ENCODE measurements at places on chromosomes 11 and 22.

- DNase-seq = no peak
Measured at GRCh38 chr11:110522471-110522870, 92.7 kb downstream of the FDX1 start.

DNA sequence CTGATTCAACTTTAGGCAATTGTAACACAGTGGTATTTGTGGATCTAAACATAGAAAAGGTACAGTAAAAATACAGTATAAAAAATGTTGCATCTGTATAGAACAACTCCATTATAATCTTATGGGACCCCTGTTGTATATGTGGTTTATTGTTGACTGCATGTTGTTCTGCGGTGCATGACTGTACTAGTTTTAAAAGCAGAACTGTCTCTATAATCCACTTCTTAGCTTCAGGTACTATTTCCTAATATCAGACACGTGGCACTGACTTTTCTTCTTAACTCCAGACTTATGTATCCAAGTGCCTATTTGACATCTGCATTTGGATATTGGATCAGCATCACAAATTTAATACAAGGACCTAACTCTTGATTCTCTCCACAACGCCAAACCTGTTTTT, 41.1 kb downstream of the PACS1 start:
- no peak for DNase-seq

DNA sequence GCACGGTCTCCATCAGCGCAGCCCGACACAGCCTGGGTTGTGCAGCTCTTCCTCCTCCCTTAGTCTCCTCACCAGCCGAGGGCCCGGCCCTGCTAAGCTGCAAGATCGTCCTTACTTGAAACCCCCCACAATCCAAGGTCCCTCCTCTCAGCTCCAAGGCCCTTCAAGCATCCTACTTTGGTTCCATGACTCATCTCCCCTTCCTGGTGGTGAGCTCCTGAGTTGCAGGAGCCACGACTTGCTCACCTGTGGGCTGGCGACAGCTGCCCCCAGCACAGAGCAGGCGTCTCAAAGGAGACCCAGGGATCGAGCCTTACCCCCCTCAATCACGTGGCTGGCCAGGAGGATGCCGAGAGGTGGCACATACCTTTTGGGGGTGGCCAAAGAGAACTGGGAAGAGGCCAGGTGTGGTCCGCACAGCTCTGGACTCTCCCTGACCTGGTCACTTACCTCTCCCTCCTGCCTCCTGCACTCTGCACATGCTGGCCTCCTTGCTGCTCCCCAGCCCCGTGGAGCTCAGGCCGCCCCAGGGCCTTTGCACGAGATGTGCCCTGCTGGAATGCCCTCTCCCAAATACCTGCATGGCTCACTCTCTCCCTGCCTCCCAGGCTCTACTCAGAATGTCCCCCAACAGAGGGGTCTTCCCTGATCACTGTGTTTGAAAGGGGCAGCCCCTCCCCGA, 35.2 kb upstream of the FADD start:
- no peak for DNase-seq

- no peak for DNase-seq
Measured at GRCh38 chr11:121293288-121293594, 670 bp downstream of the SC5D start.

GRCh38 chr11:131002145-131002544, 85.9 kb upstream of the SNX19 start:
- no peak for DNase-seq

DNA sequence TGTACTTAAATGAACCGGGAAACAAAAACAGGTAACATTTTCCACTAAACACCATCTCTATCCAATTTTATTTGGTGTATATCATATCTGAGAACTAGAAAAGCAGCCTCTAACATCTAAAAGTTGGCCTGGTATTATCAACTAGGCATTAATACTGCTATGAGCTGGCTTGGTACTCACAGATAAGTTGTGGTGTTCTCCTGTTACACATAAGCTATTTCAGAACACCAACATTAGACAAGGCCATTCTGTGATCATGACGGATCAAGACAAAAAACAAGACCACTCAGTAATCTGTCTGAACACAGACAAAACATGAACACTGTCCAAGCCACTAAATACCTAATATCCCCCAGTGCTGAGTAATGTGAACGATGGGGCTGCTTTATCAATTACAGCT, 11.9 kb downstream of the RIC3 start:
- DNase-seq = no peak

GRCh38 chr11:369336-370018, at the start of gene B4GALNT4:
B4GALNT4 (plus strand) TSS chr11:369499; CDS start chr11:369804, 305 bp downstream.
- DNase-seq = no peak

- no peak for DNase-seq
Measured at GRCh38 chr22:47808886-47809620, 1046.6 kb downstream of the TBC1D22A start.

DNA sequence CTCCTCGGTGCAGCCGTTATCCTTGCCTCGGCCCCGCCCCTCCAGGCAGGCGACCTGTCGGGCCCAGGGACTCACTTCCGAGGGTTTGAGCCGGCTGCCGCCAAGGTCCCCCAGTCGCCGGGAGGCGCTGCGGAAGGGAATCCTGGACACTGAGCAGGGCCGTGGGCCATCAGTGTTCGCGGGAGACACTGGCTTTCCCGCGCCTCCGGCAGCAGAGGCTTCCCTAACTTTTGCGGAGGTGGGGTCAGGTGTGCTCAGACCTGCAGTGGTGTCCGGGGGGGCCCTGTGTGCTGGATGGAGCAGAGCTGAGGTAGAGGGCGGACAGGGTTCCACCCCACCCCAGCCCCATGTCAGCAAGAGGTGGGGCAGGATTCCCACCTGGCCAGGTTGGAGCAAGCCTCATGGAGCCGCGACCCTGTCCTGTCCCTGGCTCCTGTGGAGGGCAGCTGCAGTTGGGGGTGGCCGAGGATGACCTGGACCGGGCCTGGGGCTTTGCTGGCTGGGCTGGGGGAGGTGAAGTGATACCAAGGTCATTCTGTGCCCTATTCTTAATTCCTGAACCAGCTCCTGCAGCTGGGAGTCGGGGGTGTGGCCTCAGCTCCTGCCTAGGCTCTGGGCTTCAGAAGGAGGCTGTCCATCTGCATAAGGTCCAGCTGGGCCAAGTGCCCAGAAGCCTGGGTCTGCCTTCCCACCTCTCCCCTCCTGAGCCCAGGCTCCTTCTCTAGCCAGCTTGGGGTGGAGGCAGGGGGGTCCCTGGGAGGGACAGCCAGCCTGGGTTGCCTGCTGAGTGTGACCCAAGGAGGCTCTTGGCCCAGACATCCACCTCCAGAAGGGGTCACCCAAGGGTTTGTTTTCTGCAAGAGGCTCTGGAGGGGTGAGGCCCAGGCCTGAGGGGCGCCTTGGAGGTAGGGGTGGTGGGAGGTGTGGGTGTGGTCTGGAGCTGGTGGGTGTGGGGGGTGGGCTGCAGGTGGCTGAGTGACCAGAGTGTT, 8.4 kb downstream of the TSPAN4 start:
- DNase-seq = no peak

- DNase-seq = no peak
Measured at GRCh38 chr11:134815404-134815803, 403.4 kb upstream of the B3GAT1 start.

GRCh38 chr11:46837860-46838259, 8.2 kb downstream of the CKAP5 start:
- DNase-seq = no peak

- DNase-seq = no peak
Measured at GRCh38 chr11:74775762-74776161, 27.1 kb downstream of the RNF169 start.

DNA sequence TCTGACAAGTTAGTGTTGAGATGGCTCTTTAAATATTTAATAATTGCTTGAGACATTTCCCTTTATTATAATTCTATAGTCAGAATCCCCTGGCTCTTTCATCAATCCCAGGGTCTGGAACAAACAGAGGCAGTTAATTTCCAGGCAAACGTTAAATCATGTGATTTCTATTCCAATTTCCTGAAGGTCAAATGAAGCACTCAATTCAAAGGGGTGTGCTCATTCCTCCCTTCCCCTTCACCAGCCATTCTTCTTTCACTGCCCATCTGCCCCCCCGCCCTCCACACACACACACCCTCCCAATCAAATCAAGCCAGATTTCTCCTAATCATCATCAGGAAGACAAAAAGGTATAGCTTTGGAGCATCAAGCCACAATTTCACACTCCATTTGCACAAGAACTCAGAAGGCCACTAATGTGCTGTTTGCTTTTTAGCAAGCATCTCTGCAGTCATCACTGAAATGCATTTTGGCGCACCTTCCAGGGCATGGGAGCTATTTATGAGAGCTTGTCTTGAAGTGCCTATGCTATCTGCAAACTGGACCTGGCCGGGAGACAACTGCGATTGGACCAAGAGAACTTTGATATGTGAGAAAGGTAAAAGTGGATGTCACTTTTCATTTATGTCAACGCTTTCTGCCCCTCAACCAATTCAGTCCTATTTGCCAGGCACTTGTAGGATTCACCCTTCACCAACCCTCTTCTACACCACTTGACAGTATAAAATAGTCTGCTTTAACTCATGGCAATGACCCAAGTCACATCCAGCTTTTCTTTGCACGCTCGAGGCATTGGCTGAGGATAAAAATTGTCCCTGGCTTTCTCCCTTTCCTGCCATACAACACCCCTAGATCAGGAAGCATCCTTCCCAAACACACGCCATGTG, 315.1 kb upstream of the API5 start:
- DNase-seq = no peak

DNA sequence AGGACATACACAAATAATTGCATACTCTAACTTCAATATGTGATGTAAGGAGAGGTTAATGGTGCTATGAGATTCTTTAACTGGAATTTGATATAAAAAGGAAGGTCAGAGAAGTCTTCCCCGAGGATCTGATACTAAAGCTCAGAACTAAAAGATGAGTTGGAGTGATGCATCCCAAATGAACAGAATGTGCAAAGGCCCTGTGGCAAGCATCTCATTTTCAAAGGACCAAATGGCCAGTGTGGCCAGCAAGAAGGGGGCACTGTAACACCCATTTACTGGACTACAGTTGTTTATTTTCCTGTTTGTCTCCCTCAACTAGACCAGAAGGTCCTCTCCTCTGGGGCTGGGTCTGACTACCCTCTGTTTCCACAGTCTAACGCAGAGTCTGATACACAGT, 114.9 kb upstream of the ASPHD2 start:
- no peak for DNase-seq

GRCh38 chr11:133582326-133582725, 50.0 kb upstream of the OPCML start:
- DNase-seq = no peak

- no peak for DNase-seq
Measured at GRCh38 chr22:34781681-34782080, 284.3 kb upstream of the ISX start.
